PC-9 (cell line): ENCODE measurements at places on chromosomes 7 and 10. TPM values are rescaled to one million over a fixed set of nuclear protein-coding genes. Genes with fewer than 3 reads are reported as not detected.

C7orf33 gene
- not detected in 2 replicates for total RNA-seq

GRCh38 chr7:142371586-142372377 is 113.9 kb upstream of the PRSS58 start:
- DNase-seq, result no peak

GRCh38 chr7:69651101-69651590 is 52.9 kb downstream of the AUTS2 start:
- DNase-seq, result no peak

DNA sequence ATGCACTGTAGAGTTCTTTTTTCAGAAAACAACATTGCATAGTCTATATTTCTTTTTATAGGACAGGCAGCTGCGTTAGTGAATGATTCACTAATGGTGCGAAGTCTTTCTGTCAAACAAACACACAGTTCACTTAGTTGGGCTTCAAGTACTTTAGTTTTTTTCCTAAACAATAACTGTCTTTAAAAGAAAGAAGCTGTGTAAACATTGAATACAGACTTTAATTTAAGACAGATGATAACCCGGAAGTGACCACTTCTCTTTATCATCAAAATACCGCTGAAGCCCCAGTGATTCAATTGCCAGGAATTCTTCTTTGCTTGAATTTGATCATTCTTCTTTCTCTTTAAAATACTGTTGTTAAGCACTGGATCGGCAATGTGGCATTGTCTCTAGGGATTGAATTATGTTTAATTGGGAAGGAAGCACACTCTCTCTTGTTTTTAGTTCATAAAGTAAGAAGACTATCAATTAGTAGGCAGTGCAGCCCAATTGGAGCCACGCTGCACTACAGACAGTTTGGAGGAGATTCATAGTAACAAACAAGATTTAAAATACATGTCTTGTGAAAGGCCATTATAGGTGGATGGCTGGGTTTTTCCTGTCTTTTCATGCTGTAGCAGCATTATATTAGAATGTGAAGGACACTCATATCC is 30.4 kb downstream of the CNTNAP2 start:
- no peak for DNase-seq

GRCh38 chr10:96225119-96225518 is 46.2 kb downstream of the BLNK start:
- no peak for DNase-seq

GRCh38 chr7:153891990-153892389 is 160.2 kb upstream of the DPP6 start:
- no peak for DNase-seq
